T follicular helper cell (primary cell): ENCODE measurements at places on chromosomes 6 and 20.

- no peak for DNase-seq
Observed at GRCh38 chr6:142026471-142026870, 106.3 kb upstream of the GJE1 start.

DNA sequence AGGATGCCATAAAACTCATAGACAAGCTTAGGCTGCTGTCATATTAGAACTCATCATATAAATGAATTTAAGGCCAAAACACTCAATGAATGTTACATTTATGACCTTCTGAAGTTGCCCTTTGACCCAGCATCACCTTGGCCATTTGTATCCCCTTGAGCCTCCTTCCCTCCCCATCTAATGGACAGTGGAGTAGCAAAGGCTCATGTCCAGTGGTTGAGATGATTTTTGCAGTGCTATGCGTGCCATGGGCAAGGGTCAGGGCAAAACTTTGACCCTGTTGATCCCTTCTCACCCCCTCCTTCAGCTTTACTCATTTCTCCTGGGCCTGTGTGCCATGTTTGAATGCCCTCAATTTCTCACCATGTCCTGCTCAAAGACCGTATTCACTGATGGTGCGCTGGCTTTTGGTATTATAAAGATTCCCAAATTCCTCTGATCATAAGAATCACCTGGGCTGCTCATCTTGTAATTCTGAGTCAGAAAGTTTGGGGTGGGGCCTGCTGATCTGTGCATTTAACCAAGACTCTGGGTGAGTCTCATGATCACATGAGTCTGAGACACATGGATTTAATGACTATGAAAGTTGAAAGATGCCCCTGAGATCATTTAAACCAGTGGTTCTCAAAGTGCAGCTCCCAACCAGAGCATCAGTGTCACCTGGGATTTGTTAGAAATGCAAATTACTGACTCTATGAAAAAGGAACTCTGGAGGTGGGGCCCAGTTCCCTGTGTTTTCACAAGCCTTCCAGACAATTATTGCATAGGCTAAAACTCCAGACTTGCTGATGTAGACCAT is 57.5 kb upstream of the IL20RA start:
- no peak for DNase-seq

DNA sequence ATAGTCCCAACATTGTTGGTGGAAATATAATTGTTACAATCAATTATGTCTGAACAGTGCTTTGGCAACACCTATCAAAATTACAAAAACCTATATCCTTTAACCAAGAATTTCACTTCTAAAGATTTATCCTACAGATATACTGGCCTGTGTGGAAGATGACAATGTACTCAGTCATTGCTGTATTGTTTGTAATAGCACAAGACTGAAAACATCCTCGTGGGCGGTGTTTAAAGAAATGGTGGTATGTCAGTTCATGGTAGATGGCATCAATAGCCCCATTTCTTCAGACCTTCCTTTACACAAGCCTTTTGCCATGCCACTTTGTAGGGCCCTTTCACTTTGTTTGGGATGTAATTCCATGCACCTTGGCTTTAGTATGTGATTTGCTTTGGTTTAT is 9.8 kb upstream of the TPBG start:
- DNase-seq: no peak

DNA sequence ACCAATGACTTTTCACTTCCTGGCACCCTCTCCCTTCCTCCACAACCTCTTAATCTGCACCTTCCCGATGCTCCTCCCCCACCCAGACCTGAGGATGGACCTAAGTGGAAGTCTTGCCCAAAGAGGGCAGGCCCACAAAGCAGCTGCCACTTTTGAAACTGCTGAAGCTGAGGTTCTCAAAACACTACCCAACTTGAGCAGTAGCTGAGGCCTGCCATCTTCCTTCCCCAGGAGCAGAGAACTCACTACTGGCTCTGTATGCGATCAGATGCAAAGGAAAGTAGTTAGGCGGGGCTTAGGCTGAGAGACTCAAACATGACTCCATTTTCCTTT is 1.5 kb downstream of the HM13 start:
- no peak for DNase-seq

- DNase-seq: no peak
Observed at GRCh38 chr6:14707971-14708465, 537.9 kb upstream of the JARID2 start.

- DNase-seq: no peak
Observed at GRCh38 chr6:44180886-44181285, 22.3 kb downstream of the CAPN11 start.

- no peak for DNase-seq
Observed at GRCh38 chr6:104477569-104477968, 382.1 kb downstream of the HACE1 start.
